ENCODE measurements at places on chromosomes 11 and 22.

- DNase-seq = no peak
These were observed 10.9 kb downstream of the ASCL2 start for GRCh38 chr11:2259466-2259830.

- no peak for DNase-seq
These were observed 773.0 kb upstream of the LUZP2 start for GRCh38 chr11:23723861-23724260.

DNA sequence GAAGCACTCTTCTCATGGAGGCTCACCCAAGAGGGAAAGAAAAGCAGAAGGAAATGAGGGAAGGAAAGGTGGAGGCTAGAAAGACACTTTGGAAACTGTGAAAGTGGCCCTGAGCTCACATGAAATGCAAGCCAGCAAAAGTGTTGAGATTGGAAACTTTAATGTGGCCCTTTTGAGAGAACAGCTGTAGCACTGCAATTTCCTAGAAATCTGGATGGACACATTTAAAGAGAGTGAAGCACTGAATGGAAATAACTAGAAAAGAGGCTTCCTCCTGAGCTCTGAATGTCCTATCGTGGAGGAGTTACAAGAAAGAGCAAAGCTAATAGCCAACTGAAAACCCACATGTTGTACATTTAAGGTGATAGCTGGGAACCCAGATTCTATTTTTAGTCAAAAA lies 56.0 kb downstream of the LIF start:
- DNase-seq = no peak

DNA sequence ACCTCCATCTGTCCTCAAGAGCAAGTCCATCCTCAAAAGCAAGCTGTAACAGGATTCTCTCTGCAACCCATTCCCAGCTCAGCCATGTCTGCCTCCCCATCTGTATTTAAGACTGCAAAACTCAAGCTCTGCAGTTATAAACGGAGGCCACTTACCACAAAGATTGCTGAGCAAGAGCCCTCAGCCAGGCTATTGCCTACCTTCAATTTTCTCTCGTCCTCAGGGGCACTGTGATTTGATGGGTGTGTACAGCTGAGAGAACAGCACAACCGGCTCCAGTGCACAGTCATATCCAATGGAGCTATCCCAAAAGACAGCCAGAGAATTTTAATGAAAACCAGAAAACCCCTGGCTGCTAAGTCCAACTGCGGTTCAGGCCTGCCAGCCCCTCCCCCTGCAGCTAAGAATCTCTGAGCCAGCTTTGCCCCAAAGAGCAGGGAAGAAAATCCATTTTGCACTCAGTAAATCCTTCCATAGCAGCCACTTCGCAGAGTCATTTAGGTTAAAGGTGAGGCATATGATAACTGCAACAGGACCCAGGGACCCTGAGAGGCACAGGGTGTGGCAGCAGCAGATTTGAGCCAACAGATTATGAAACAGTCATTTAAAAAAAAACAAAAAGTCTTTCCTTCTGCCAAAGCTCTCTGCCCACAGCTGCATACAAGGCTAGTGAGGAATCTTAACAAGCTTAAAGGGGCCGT lies 37.6 kb downstream of the RAB30 start:
- peak; percentile 92 for DNase-seq

DNA sequence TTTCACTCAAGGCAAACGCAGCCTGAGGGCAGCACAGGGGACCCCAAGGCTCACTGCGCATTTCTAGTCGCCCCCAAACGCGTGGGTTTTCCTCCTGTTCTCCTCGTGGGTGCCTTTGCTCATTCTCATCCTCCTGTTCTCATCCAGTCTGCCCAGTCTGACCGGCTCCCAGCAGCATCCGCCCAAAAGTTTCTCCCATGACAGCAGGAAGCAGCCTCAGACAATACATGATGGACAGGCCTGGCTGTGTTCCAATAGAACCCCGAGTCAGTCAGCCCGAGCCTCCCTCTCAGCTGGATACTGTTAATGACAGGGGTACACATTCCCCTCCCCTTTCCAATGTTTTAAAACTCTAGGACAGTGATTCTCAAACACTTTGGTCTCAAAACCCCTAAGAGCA lies 22.5 kb upstream of the KRTAP5-7 start:
- no peak for DNase-seq

DNA sequence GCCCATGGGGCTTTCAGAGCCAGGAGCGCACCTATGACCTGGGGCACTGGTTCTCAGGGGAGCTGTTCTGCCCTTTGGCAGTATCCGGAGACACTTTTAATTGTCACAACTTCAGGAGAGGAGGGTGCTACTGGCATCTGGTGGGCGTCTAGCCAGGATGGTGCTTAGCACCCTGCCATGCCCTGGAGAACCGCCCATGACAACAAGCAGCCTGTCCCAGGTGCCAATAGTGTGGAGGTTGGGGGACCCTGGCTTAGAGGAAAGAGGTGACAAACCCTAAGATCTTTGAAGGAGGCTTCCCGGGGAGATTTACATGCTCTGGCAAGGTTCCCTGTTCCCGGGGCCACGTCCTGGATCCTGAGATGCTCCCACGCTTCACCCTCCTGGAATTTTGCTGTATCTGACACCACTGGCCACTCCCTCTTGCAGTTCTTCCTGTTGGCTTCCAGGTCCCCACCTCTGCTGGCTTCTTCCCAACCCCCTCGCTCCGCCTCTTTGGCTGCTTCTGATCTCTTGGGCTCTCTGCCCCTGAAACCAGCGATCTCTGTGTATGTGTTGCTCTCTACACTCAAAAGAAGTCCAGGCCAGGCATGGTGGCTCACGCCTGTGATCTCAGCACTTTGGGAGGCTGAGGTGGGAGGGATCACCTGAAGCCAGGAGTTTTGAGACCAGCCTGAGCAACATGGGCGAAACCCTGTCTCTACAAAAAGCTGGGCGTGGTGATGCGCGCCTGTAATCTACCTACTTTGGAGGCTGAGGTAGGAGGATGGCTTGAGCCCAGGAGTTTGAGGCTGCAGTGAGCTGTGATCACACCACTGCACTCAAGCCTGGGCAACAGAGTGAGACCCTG lies 31.1 kb downstream of the FADS3 start:
- DNase-seq = no peak

- no peak for DNase-seq
These were observed 514.8 kb downstream of the MN1 start for GRCh38 chr22:27286711-27287110.

DNA sequence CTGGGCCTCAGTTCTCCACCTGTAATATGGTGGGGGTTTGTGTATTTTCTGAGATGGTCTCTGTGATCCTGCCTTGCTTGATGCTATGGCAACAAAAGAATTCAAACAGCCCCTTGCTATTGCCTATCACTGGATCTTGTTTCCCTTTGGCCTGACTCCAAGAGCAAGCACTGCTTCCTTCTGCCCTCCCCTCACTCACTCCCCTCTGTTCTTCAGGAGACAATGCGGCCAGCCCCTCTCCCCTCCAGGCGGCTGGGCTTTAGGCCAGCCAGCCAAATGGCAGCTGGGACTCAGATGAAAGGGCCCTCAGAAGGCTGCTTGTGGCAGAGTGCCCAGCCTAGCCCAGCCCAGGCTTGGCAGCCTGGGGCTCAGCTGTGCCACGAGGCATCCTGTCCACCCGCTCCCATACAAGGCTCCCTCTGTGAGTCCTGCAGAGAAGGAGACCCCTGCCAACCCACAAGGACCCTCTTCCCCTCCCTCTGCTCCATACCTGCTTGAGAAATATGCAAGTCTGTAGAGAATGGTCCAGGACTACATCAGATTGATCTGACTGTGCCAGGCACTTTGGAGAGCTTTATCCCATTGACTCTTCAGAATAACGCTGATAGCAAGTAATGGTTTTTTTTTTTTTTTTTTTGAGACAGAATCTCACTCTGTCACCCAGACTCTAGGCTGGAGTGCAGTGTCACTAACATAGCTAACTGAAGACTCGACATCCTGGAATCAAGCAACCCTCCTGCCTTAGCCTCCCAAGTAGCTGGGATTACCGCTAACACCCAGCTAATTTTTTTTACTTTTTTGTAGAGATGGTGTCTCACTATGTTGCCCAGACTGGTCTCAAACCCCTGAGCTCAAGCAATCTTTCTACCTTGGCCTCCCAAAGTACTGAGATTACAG lies 7.6 kb upstream of the KCTD14 start:
- DNase-seq = no peak

DNA sequence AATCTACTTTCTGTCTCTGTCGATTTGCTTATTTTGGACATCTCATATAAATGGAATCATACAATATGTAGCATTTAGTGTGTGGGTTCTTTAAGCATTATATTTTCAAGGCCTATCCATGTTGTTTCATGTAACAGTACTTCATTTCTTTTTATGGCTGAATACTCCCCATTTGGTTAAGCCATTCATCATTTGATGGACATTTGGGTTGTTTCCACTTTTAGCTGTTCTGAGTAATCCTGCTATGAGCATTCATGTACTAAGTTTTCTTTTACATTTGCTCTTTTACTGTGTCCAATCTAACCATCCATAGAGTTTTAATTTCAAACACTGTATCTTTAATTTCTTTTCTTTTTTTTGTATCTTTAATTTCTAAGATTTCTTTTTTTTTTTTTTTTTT lies 55.6 kb upstream of the SPTBN2 start:
- no peak for DNase-seq

DNA sequence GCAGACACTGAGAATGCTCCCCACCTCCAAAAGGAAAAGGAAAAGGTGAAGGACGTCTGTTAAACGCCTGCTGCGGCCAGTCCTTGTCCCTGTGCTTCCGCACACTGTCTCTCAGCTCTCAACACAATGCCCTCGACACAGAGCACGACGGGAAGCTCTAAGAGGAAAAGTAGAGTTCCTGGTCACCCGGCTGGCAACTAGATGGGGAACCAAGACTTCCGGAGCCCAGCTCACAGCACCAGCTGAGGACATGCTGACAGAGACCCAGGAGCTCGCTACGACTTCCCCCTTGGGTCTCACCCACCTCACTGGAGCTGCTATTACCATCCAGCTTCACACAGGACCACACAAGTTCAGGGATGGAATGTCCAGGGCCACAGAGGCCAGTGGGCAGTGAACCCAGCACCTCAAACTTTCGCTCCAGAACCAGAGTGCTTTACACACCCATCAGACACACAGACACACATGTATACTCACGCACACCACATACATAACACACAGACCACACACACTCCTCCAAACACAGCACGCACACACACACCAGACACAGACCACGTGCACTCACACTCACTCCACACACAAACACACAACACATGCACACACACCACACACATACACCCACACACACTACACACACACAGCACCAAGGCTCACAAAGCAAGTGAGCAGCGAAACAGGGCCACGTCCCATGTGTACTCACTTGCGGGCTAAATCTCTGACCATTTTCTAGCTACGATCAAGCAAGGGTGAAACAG lies 9.6 kb downstream of the SULT4A1 start:
- no peak for DNase-seq

- no peak for DNase-seq
These were observed 1.7 kb downstream of the IFITM1 start for GRCh38 chr11:315516-315994.

GRCh38 chr11:35260342-35260985 lies 121.5 kb downstream of the CD44 start:
- DNase-seq = peak; percentile 61

- DNase-seq = no peak
These were observed 50.9 kb upstream of the LINC01488 start for GRCh38 chr11:69430566-69430965.

DNA sequence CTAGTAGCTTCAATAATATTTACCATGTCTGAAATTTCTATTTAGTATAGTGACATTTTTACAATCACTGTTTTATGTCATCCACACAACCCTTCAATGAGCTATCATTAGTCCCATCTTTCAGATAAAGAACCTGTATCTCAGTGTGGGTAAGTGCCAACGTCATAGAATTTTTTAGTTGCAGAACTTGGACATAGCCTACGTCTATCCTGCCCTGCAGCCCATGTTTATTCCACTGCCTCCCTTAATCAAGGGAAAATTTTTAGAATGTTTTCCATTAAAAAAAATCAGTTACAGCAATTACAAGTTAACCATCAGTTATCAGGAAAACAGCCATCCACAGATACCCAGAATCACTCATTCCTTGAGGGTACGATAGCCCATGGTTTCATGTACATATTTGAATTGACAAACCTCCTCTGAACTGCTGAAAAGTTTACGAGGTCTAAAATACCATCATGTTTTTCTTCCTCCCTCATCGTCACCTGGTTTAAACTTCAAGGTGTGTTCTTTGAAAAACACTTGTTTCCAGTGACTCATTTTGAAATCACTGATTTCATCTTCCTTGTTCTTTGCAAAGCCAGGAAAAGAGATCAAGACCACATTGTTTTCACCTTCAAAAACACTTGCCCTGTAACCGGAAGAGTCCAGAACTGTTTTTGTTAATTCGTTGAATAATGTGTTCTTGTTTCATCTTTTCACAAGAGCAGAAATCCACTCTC lies 100.9 kb downstream of the FAM76B start:
- no peak for DNase-seq

DNA sequence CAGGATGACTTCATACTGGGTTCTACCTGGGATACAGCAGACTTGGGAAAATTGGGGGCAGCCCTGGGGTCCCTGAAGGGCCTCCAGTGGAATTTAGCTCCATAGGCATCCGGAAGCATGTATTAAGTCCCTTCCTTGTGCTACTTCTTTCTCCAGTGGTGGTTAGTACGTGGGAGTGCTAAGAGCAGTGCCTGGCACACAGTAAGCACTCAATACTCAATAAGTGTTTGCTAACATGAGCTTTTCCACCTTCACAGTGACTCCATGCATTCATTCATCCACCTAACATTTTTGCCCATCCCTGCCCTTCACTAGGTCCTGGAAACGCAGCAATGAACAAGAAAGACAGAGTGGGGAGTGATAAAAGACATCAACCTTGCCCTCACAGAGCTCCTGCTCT lies 120.5 kb downstream of the MN1 start:
- no peak for DNase-seq

GRCh38 chr11:33309118-33309517 lies 51.9 kb downstream of the HIPK3 start:
- DNase-seq = no peak

GRCh38 chr22:37176464-37177061 lies 11.5 kb downstream of the C1QTNF6 start:
- DNase-seq = peak; percentile 76

DNA sequence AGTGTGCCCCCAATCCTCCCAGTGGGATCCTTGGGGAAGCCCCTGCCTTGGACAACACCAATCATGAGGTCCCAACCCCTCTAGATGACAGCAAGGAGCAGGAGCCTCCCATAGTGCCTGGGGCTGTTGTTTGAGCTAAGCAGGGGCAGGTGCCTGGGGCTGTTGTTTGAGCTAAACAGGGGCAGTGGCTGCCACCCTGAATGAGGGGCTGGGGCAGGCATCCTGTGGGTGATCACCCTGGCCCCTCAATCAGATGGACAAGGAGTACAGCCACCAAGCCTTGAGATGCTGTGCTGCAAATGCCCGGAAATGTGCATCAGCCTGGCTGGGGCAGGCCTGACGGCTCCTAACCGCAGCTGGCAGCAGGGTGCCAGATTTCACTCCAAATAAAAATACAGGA lies 66.7 kb downstream of the MYEOV start:
- no peak for DNase-seq
